Stimulated activated CD8-positive, alpha-beta memory T cell treated with anti-CD3 and anti-CD28 coated beads, Interleukin-4, amount 100 ng/mL, for 4 hours (primary cell): ENCODE measurements at places on chromosomes 5 and 9.

- no peak for DNase-seq
Measured at GRCh38 chr5:122030251-122030650, 47.8 kb downstream of the LOX start.

DNA sequence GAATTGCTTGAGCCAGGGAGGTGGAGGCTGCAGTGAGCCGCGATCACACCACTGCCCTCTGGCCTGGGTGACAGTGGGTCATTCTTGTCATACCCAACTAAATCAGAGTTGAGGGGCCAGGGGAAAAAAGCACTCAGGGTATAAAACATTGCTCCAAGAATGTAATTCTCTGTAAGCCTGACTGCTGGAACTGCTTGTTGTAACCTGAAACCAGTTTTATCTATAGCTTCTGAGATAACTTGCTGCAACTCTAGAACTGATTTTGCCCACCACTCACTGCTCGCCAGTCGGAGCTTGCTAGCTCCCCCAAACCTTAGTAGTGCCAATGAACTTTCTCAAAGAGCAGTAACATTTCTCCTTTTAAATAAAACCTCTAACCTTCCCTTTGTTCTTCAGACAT lies 9.6 kb upstream of the MSH3 start:
- no peak for DNase-seq

DNA sequence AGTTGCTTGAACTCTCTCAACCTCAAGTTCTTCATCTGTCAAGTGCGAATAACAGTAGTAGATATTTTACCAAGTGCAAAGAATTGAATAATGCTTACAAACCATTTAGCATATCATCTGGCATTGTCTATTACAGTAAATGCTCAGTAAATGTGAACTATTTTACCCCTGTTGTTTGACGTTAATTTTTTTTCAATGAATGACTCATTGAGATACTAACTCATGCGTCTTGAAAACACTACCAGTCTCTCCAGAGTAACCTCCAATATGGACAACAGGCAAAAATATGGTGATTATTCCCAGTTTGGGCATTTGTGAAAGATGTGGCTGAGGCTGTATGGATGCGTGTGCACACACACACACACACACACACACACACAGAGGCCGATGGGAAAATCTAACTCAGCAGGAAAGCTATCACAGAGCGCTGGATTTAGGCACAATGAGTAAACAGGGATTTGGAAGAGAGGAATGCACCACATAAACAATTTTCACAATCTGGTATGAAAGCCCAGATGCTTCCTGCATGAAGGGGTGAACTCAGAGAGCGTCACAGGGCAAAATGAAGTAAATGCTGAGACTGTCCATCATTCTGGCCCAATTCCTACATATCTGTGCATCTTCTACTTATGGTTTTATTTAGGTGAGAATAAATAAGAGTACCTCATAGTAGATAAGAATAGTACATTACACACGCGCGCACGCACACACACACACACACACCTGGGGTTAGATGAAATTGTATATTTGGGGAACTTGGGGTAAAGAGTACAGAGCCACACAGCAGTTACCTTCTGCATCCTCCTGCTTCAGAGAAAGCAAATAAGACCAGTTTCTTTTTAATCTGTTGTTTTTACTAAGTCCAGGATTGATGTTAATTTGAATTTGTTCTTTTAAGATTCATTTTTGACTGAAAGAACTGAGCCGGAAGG lies 128.7 kb downstream of the PALM2AKAP2 start:
- DNase-seq = no peak

- DNase-seq = no peak
Measured at GRCh38 chr9:130255631-130256134, 9.9 kb upstream of the HMCN2 start.

DNA sequence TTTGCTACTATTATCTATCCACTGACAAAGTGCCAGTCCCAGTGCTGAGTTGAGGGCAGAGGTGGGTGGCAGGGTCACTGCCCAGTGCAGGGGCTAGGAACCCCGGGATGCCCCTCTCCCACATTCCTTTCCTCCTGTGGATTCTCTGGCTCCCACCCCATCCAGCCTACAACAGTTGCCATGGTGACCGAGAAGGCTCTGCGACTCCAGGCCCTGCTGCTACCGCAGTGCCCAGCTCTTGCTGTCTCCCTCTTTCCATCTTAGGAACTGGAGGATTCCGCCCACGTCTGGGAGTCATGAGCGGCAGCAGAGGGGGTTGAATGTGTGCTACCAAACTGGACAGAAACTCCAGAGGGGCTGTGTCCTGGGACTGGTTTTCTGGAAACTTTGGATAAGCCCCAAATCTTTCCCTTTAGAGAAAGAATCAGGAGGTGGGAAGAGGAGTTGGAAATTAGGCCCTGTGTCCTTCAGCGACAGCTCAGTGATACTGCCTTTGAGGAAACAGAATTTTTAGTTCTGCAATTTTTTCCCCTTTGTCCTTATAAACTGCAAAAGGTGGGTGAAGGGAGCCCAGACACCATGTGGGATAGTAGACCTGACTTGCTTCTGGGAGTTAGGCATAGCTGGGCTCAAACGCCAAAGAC lies 20.7 kb upstream of the C5orf47 start:
- DNase-seq = no peak

- no peak for DNase-seq
Measured at GRCh38 chr5:61256474-61256873, 75.6 kb upstream of the ZSWIM6 start.

DNA sequence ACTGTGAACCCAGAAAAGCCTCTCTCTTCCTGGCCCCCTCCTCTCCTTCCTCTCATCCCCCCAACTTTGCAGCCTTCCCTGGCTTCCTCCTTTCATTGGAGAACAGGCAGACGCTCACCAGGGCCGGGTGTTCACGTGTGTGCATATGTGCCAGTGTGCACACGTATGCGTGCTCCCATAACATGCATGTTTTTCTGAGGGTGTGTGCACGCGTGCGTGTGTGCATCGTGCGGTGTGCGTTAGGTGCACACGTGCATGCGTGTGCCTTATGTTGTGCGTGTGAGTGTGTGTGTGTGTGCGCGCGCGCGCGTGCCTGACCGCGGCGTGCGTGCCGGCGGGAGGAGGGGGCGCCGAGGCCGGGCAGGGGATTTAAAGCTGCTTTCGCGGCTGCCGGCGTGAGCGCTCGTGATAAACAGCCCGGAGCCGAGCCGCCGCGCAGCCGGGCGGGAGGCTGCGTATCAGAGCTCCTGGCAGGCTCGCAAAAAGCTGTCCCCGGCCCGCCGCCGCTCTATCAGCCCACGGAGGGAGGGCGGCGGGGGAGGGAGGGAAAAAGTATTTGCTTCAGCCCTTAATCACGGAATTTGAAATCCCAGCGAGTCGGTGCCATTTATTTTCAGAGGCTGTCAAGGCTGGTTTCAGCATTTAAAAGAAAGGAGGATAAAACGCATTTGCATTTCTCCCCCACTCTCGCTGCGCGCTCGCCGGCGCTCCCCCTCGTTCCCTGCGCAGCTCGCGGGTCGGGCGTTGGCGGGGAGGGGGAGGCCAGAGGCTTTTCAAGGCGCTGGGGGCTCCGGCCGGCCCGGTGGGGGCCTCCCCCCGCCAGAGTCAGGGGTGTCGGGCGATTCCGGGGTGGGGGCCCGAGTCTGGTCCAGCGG lies 183.9 kb downstream of the C9orf50 start:
- DNase-seq = no peak

GRCh38 chr9:108803428-108804065 lies 52.2 kb downstream of the ACTL7B start:
- no peak for DNase-seq

DNA sequence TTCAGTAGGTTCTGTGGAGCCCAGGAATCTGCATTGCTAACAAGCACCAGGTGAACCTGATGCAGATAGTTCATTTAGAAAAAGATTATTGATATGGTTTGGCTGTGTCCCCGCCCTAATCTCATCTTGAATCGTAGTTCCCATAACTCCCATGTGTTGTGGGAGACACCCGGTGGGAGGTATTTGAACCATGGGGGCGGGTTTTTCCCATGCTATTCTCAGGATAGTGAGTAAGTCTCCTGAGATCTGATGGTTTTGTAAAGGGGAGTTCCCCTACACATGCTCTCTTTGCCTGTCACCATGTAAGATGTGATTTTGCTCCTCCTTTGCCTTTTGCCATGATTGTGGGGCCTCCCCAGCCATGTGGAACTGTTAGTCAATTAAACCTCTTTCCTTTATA lies 212.0 kb downstream of the RAB3C start:
- no peak for DNase-seq

GRCh38 chr5:139117342-139117884 lies 80.8 kb downstream of the SIL1 start:
- DNase-seq = no peak

GRCh38 chr9:119487118-119487827 lies 118.0 kb upstream of the BRINP1 start:
- DNase-seq = no peak

- DNase-seq = no peak
Measured at GRCh38 chr9:5449521-5450358, 602 bp upstream of the CD274 start.

GRCh38 chr5:178337334-178337741 lies 104.7 kb upstream of the PHYKPL start:
- DNase-seq = no peak
